Glutamatergic neuron (in vitro differentiated cells): ENCODE measurements at places on chromosomes 5 and 9. TPM values are rescaled to one million over a fixed set of nuclear protein-coding genes. Genes with fewer than 3 reads are reported as not detected.

- H3K27ac ChIP-seq: no peak overlapping the region
- H3K27me3 ChIP-seq: peaks cover 2% of the 10 kb centered on the region
- no peak for DNase-seq
- H3K4me1 ChIP-seq: no peaks in the 10 kb centered on the region
- H3K36me3 ChIP-seq: no peaks in the 10 kb centered on the region
These were observed 10.9 kb downstream of the NME5 start for GRCh38 chr5:138128334-138128733.

DNA sequence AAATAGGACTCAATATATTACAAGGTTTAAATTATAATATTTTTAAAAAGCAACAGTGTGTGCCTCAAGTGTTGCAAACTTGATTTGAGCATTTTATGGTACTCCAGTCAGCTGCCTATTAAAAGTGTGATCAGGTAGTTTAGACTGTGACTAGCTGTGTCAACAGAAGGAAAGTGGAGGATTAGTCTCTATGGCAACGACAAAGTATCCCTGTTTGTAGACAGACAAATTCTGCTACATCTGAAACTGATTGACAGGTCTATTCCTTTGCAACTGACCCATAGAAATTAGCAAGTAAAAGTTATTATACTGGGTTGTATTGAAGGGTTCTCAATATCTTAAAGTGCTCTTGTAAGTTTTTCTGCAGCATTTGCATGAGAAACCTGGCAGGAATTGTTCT, 249.8 kb upstream of the ARRDC3 start:
- no peaks in the 10 kb centered on the region for H3K4me1 ChIP-seq
- H3K4me3 ChIP-seq: no peak overlapping the region
- no peaks in the 10 kb centered on the region for H3K27me3 ChIP-seq
- H3K27ac ChIP-seq: no peak overlapping the region

DNA sequence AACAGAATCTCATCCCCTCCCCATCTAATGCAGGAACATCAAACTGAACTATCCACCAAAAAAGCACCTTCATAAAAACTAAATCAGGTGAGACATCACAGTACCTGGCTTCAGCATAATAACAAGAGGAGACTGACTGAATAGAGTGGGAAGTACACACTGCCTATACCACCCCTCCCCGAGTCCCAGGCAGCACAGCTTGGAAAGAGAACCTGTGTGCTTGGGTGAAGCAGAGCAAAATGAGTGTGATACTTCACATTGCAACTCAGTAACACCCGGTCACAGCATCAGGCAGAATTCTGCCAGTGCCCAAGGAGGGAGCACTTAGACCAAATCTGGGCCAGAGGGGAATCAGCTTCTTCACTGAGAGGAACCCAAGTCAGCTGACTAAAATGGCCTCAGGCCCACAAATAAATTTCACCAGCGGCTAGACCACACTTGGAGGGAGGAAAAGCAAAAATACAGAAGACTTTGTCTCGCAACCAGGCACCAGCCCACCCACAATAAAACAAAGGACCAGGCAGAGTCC, 69.3 kb upstream of the OR2K2 start:
- no peak overlapping the region for H3K27ac ChIP-seq
- H3K27me3 ChIP-seq: no peaks in the 10 kb centered on the region
- DNase-seq: no peak

The YIPF5 gene
- total RNA-seq: 42.5 TPM

The ANKRD18B gene
- 5.0 TPM for total RNA-seq

The ZBED3 gene
- total RNA-seq: 7.0 TPM
